SHP77 treated with DMSO at 0.1 percent for 48 hours (cell line): ENCODE measurements at places on chromosomes 6 and 20.

GRCh38 chr6:77094821-77095220 is 368.5 kb downstream of the HTR1B start:
- no peak for DNase-seq

DNA sequence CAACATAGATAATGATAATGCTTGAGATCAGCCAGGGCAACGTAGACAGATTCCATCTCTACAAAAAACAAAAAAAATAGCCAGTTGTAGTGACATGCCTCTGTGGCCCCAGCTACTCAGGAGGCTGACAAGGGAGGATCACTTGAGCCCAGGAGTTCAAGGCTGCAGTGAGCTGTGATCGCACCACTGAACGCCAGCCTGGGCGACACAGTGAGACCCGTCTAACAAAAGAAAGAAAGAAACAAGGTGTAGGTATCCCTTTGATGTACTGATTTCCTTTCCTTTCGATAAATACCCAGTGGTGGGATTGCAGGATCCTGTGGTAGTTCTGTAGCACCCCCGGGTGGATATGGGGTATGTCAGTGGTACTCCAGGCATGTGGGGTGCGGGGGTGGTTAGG is 48.2 kb upstream of the ADTRP start:
- no peak for DNase-seq

- peak; percentile 42 for DNase-seq
These were observed 224.8 kb upstream of the MAP3K7 start for GRCh38 chr6:90811596-90812226.

DNA sequence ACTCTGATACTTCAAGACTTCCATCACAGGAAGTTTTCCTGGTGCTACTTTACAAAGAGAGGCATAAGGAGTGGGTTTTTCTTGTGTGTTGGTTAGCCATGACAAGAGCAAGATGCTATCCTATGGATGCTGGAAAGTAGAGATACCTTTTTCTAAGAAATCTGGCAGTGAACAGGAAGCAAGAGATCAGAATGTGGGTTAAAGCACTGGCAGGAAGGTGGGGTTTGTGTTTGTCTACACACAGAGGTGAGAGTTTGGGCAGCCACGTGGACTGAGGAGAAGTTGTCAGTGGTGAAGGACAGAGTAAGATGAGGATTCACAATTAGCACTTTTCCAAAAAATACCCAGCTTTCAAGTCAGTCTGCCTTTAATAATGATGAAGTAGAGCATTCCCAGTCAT is 17.9 kb downstream of the SLC2A12 start:
- DNase-seq = no peak

GRCh38 chr6:69663215-69663614 is 133.6 kb downstream of the LMBRD1 start:
- DNase-seq = no peak

DNA sequence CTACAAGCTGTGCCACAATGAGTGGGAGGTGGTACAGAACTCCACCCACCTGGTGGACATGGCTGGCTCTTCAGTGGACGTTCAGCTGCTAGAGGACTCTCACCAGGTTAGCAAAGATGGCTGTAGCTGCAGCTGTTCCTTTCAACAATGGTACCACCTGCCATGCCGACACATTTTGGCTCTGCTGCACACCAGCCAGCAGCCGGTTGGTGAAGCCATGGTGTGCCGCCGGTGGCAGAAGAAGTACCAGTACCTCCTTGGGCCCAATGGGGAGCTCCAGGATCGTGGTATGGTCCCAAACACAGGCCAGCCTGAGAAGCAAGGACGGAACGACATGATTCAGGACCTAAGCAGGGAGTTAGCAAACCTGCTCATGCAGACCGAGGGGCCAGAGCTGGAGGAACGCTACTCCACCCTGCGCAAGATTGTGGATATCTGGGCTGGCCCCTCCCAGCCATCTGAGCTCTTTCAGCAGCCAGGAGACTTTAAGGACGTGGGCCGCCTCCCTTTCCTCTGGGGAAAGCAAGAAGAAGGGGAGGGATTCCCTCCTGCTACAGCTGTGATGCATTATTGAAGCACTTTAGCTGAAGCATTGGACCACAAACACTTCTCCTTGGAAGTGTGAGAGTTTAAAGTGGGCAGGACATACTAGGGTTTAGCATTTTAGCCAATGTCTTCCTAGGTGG is 2.8 kb upstream of the ZSWIM1 start:
- no peak for DNase-seq

DNA sequence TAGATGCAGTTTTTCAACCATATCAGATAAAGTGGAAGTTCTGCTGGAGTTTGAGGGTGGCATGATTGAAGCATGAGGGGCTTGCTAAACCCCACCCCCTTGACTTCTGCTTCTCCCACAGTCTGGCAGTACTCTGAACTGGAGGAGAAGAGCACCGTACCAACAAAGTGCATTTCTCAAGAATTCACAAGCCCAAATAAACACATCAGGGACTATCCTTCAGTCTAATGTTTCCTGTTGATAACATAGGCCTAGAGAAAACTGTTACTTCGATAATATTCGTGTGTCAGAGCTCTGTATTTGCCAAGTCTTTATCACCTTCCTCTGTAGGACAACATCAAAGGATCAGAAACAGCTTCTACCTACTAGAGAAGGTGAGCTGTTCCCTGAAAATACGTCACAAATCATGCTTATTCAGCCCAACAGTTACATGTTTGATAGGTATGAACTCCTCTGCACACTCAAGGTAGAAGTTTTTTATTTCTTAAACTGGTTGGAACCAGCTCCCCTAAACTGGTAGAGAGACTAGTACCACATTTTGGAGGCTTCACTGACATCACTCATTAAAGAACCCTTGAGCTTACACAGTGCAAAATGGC is 153.2 kb upstream of the PRND start:
- DNase-seq = no peak

GRCh38 chr6:150409576-150410066 is 40.8 kb downstream of the IYD start:
- DNase-seq = peak; percentile 42

DNA sequence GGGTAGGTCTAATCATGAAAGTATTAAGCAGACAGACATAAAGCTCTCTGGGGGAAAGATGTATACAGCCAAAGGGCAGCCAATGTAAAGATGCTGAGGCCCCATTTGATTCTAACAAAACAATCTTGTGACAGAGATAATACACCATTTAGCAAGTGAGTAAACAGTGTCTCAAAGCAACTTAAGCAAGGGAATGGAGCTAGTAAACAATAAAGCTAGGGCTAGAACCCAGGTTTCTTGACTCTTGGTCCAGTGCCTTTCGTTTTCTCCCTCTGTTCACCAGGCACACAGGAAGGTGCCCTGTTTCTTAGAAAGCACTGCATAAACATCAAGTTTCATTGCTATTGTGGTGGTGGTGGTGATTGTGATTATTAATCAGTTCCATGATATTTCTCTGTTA is 5.1 kb downstream of the ELOVL2 start:
- DNase-seq = no peak

- no peak for DNase-seq
These were observed 49.5 kb downstream of the CD164 start for GRCh38 chr6:109332748-109333147.

DNA sequence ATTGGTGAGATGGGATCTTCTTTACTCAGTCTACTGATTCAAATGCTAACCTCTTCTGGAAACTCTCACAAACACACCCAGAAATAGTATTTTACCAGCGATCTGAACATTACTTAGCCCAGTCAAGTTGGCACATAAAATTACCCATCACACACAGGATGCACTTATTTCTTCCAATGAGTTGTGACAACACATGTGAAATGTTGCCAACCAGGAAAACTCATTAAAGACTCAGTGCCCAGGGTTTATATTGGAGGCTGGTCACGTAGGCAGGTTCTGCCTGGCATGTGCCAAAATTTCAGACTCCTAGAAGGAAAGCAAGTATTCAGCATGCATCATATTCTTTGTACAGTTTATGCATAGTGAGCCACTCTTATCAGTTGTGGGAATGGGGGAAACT is 443.3 kb downstream of the EPM2A start:
- DNase-seq = no peak
